ENCODE measurements at places on chromosomes 1 and 21.
A peak's percentile ranks its signal among the peaks of the same experiment; 100 is the strongest.

- peak; percentile 83 for DNase-seq
Observed at GRCh38 chr21:32135401-32136363, 143.2 kb downstream of the MIS18A start.

DNA sequence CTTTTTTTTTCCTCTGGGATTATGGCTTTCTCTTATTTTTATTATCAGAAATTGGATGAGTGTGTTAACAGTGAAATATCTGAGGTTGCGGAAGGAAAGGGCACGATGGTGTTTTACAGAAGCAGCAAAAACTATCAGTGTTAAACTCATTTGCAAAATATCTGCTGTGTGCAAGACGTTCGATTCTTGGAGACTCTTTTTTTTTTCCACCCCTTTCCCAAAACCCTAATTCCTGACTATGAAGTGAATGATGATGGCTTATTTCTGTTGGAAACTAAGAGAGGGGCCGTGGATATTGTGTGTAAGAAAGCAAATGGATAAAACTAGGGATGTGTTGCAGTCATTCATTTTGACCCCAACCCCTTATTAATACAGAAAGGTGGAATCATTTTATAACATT, 677 bp downstream of the NCAM2 start:
- DNase-seq: no peak

GRCh38 chr1:202216691-202217090, 23.1 kb downstream of the LGR6 start:
- DNase-seq: no peak

- DNase-seq: no peak
Observed at GRCh38 chr21:36966821-36967768, 626 bp upstream of the HLCS start.

DNA sequence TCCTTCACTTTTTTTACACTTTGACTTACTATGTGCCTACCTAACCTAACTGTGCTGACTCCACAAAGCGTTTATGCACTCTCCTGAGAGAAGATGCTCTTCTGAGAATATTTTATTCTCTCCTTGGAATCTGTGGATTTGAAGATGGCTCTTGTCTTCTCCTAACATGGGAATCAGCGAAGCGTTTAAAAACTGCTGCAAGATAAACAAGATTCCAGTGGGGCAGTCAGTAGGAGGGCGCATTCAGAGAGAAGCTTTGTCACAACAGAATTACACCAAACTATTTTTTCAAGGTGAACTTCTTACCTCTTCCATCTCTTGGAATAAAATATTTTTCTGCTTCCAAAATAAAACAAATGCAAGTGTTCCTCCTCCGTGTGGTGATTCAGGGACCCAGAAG, 113.1 kb downstream of the FOXD2 start:
- DNase-seq: no peak

DNA sequence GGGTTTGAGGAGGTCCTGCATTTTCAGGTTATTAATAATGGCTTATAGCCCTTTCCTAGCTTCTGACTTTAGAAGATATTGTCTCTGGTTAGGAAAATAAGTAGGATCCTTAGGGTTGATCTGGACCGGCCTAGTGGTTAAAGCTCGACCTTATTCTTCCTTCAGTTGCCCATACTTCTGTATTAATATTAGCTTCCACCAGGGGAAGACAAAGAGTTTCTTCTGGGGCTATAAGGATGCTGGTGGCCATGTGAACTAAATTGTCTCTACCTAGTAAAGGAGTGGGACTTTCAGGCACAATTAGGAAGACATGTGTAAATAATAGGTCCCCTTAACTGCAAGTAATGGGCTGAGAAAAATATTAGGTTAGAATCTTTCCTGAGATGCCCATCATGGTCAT, 20.6 kb upstream of the FCGR2A start:
- no peak for DNase-seq

DNA sequence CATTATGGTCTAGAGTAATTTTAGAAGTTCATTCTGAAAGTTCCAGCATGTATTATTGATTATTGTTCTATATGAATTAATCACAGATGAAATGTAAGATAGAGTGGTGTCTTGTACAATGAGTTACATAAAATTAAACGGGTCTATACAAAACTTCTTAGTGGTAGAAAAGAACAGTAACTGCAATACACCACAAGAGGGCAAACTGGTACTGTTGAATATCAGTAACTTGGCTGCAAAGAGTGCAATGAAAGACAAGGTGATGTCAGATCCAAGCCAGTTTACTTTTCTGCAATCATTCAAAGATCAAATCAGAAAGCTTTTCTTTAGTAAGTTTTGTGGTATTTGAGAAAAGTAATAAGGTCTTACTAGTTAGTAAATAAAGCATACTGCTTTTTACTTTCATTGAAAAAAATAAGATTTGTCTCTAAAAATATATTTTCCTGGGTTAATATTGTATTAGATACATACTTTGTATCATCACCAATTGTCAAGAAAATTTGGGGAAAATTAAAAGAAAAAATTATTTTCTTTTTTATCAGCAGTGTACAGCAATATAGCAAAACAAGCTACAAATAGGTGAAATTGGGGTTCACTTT, 66.4 kb upstream of the BTG3 start:
- peak; percentile 63 for DNase-seq

GRCh38 chr1:107949467-107950253, 15.3 kb downstream of the VAV3 start:
- no peak for DNase-seq

GRCh38 chr1:65813956-65814355, 21.3 kb downstream of the PDE4B start:
- no peak for DNase-seq

DNA sequence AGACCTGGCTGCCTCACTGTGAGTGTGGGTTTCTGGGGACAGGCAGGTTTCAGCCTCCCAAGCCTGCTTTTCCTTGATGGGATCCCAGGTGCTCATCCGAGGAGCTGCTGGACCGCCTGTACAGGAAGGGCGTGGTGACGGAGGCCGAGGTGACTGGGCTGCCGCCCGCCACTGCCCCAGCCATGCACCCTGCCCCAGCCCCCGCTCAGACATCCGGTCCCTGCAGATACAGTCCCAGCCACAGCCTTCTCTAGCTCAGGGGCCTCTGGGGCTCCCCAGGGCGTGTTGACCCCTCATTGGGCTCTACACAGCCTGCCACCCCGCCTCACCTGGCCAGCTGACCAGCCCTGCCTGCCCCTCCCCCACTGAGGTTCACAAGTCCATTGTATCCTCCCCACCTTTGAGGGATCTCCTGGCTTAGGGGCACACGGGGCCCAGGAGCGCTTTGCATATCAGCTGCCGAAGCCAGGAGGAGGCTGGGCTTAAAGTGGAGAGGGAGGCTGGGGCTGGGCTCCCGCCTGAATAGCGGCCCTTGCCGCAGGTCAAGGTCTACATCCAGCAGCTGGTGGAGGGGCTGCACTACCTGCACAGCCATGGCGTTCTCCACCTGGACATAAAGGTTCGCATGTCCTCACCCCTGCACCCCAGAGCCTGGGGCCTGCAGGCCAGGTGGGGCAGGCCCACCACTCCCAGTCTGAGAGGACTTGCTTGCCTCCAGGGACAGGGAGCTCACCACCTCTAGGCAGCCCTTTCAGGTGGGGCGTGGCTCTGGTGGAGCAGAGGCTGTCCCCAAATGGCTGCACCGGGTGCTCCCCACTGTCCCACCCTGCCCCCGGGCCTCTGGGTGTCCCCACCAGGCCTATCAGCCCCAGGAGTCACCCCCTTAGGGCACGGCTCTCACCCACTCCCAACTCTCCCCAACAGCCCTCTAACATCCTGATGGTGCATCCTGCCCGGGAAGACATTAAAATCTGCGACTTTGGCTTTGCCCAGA, 38.5 kb downstream of the TRIM11 start:
- no peak for DNase-seq

DNA sequence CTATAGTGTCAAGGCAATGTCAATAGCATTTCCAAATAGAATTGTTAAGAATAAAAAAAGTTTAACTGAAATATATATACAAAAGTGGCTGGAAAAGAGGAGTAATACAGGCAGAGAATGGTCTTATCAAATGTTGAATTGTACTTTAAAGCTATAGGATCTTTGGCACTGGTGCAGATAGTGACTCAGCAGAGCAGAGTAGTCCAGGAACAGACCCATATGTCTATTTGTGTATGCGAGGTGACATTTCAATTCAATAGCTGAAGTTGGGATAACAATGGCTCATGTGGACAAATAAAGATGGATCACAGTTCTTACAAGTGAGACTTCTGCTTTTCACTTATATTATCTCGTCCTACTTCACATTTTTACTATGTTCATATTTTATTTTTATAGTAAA, 543.0 kb upstream of the B3GALT2 start:
- peak; percentile 35 for DNase-seq

DNA sequence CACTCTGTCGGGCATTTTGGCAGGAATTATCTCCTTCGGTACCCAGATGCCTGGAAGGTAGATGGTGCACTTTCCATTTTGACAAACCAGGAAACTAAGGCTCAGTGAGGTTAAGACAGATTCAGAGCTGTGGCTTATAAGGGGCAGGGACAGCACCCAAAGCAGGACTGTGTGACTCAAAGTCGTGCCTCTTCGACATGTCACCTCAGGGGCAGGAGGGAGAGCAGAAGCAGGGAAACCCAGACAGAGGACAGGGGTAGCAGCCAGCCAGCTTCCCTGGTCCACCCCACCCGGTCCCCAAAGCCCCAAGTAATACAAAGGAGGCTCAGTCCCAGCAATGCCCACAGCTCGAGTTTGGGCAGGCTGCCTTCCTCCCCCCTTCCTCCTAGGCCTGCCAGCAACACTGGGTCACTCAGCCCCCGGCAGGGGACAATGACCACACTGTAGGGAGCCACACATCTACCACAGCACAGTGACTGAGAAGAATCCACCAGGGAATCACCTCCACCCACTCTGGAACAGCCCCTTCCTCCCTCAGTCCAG, 2.5 kb downstream of the RHOC start:
- no peak for DNase-seq

DNA sequence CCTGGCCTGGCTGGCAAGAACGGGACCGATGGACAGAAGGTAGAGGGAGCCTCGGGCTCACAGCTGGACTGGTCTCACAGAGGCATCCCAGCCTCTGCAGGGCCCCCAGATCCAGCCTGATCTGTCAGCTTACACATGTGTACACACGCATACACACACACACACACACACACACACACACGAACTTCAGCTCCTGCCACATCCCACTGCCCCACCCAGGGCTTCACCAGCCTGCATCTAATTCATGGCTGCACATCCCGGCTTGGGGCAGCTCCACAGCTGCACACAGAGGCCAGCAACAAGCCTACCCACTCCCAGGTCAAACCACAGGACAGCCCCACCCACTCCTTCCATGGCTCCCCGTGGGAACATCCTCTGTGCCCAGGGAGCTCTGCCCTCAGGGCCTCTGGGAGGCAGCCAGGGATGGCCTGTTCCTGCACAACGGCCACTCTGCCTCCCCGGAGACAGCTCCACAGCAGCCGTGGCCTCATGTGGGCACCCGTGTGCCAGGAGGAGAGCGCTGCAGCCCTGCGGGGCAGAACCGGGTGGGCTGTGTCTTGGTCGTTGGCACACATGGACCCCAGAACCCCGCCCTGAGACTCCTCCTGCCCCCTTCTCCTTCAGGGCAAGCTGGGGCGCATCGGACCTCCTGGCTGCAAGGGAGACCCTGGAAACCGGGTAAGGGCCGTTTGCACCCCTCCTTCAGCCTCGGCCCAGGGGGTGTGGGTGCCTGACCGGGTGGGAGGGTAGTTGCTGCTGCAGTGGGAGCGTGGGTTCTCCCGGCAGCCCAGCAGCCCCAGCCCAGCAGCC, 19.1 kb downstream of the COL6A2 start:
- DNase-seq: no peak

DNA sequence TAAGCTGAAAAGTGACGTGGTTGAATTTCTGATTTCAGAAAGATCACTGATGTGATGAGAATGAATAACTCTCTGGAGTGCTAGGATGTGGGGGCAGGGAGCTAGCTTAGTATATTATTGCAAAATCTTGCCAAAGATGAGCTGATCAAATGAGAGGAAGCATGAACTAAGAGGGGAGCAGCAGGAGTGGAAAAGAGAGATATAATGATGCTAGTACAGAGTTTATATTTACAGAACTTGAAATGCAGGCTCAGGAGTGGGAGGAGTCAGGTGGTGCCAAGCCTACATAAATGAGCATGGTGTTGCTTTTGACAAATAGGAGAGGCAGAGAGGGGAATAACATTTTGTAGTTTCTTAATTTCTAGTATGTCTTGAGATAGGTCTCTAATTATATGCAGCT, 38.1 kb upstream of the NBL1 start:
- DNase-seq: peak; percentile 10

DNA sequence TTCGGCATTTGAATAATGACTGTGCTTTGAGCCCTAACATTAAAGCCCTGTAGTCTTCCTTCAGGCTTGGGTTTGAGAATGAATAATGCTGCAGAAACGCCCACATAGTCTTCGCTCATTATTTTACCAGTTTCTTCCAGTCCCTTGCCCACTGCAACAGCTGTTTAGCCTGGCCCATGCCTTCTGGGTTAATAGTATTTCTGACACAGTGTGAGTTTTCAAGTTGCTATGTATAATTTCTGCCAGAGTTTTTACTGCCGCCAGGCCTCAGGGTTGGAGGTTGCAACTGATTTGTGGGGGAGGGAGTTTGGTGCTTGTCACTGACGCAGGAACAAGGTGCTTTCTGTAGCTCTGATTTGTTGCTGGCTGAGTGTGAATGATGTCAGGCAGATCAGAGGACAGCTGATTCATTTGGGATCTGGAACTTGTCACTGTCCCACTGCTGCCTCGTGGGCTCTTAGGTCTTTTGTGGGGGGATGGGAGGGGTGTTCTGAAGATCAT, 109.8 kb downstream of the MAST2 start:
- peak; percentile 61 for DNase-seq

GRCh38 chr1:157584503-157584902, 13.4 kb downstream of the FCRL4 start:
- DNase-seq: no peak

DNA sequence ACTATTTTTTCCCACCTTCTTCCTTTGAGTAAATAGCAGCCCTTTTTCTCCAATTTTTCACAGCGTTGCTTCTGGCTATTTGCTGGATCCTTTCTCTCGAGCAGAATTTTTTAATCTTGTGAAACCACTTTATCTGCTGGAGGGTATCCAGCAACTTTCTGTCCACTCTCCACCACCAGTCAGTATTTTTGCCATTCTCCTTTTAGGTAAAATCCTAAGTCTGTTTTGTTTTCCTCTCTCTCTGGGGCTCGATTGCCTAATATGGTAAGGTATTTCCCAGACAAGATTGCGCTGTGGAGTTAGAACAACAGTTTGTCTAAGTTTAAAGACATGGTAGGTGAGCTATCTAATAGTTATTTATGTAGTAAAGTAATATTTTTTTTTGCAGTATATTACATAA, 156.9 kb downstream of the PPP1R12B start:
- peak; percentile 85 for DNase-seq

GRCh38 chr21:36700971-36701755, 2.2 kb downstream of the SIM2 start:
- DNase-seq: no peak
